Karpas-422 (cell line): ENCODE measurements at places on chromosomes 13 and 19.
A peak's percentile ranks its signal among the peaks of the same experiment; 100 is the strongest.

GRCh38 chr19:11265785-11266236, 3.5 kb upstream of the DOCK6 start:
- no peak for DNase-seq

- DNase-seq, result no peak
Measured at GRCh38 chr19:38912600-38913514, 871 bp upstream of the CCER2 start.

DNA sequence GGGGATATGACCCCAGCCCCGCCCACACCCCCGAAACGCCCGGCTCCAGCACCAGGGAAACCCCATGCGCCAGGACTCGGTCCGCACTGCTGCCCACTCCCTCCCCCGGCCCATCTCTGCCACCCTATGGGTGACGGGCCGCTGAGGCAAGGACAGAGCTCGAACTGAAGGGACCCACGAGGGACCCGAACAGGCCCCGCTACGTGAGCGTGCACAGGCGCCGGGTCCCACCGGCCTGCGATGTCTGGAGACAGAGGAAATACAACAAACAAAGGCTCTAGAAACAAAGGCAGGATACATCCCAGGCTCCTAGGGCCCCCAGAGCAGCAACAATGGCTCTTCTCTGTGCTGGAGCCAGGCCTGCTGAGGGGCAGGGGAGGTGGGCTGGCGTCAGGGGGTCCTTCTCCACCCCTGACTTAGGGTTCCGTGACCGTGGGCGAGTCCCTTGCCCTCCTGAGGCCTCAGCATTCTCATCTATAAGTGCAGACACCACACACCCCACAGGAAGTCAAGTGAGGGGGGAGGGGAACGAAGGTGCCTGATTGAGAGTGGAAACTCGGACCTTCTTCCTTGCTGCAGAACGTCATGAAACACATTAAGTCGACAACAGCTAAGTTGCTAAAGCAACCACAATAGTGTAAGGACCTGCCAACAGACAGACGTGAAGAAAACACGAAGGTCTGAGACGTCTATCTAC, 3.1 kb downstream of the ABHD17A start:
- peak; percentile 39 for DNase-seq

DNA sequence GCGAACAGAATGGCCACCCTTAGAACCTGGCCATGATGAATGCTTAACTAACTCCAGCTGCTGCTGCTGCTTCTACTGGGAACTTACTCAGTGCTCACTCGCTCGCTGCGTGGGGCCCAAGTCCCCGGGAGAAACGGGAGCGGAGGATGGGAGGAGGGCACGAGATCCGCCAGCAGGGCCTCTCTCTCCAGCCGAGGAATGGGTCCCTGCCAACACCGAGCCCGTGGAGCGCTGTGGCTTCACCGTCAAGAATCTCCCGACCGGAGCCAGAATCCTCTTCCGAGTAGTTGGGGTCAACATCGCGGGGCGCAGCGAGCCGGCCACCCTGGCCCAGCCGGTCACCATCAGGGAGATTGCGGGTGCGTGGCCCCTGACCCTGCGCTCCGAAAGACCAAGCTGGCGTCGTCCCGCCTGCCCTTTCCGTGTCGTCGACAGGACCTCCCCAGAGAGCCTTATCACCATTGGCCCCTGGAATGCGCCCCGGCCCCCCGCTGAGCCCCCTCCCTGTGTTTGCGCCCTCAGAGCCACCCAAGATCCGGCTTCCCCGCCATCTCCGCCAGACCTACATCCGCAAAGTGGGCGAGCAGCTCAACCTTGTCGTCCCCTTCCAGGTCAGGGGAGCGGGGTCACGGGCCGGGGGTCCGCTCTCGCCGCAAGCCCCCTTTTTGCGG, 17.8 kb upstream of the EMC10 start:
- DNase-seq, result no peak

- no peak for DNase-seq
Measured at GRCh38 chr13:104715111-104715510, 1648.9 kb upstream of the SLC10A2 start.

GRCh38 chr19:34232566-34233481, 21.5 kb upstream of the GARRE1 start:
- no peak for DNase-seq
